CD4-positive, CD25-positive, alpha-beta regulatory T cell (primary cell): ENCODE measurements at places on chromosomes 1 and 21.
A peak's percentile ranks its signal among the peaks of the same experiment; 100 is the strongest.

DNA sequence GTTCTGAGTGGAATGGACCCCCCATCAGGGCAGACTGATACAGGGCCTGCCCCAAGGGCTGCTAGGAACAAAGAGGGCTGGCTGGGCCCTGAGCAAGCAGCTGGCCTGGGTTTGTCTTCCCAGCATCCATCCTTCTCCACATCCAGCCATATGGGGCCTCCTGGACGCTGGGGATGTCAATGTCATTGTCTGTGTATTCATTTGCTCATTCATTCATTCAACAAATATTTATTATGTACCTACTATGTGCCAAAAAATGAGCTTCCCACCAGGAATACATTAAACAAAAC is 15.6 kb upstream of the ECE1 start:
- no peak for DNase-seq

DNA sequence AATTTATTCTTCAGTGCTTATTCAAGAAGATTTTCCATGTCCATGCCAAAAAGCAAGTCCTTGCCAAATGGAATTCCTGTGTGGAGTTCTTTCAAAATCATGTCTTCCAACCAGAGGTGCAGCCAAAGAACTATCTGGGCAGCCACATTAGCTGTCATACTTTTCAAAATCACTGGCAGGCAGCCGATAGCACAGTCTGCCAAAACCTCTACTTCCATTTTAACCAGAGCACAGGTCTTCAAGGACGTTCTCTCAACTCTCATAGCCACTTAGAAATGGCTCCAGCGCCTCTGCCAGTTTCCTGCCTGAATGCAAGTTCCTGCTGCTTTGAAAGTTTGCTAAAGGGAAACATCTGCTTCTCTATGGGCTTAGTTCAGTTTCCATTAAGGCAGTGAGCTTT is 975.7 kb upstream of the ADGRL4 start:
- no peak for DNase-seq

DNA sequence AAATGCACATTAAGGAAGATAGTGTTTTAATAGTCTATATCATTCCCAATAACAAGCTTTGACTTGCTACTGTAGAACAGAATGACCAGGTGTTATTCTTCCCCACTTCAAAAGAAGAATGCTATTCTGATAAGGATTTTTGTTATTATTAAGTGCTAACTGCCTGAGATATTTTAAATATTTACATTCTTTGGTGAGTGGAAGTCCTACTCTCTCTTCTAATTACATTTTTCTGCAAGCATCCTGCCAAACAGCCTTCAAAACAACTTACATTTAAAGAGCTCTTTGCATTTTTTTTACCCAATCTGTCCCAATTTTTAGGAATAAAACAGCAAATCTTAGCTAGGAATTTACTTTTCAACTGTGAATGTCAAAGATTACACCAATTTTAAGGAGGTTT is 23.5 kb upstream of the SYDE2 start:
- DNase-seq: no peak

DNA sequence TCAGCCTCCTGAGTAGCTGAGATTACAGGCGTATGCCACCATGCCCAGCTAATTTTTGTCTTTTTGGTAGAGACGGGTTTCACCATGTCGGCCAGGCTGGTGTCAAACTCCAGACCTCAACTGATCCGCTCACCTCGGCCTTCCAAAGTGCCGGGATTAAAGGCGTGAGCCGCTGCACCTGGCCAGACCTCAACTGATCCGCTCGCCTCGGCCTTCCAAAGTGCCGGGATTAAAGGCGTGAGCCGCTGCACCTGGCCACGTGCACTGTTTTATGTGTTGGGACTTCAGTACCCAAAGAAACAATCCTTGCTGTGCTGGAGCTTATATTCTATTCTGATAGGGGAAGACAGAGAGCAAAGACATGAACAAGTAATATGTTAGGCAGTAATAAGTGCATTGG is 10.1 kb downstream of the TRAF5 start:
- no peak for DNase-seq

- no peak for DNase-seq
These were observed 125.7 kb upstream of the TMPRSS15 start for GRCh38 chr21:18529254-18529653.

- no peak for DNase-seq
These were observed 38.3 kb upstream of the GLIS1 start for GRCh38 chr1:53777272-53777671.

DNA sequence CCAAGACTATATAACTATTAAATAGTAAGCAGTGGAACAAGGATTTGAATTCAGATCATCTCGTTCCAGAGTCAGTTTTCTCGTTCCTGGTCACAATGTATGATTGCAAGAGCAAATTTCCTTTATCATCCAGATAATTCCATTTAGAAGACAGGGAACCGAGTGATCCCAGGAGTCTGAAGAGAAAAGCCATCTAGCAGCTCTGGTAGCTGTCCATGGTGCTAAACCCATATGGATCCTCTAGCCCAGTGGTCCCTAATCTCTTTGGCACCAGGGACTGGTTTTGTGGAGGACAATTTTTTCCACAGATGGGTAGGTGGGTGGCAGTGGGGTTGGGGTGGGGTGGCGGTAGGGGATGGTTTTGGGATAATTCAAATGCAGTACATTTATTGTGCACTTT is 229.4 kb downstream of the PTPRU start:
- no peak for DNase-seq

DNA sequence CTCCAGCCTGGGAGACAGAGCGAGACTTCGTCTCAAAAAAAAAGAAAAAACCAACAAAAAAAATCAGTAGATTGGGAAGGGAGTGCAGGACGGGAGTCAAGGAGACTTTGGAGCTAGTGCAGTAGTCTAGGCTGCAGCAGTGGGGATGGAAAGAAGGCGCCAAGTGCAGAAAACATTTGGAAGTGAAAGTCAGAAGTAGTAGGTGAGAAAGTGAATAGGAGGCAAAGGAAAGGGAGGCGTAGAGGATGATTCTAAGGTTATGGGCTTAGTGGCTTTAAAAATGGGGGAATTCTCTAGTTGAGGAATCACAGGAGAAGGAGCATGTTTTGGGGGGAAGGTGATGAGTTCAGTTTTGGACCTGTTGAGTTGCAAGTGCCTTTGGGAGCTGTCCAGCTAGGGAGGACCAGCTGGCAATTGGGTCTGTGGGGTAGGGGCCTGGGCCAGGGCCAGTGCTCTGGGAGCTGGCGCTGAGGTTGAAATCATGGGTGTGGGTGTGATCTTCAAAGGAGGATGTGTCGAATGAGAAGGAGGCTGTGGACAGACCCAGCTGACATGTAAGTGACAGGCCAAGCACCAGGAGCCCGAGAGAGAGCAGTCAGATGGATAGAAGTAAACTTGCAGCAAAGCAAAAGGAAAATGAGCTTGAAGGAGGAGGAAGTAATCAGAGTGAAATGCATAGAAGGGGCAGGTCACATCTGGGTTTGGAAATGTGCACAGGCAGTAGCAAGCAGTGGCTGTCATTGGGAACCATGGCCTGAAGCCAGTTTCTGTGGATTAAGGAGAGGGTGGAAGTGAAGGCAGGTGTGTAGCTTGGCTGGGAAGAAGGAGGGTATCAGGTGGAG is 15.8 kb downstream of the TMCC2 start:
- DNase-seq: no peak

- peak; percentile 64 for DNase-seq
These were observed 9.3 kb upstream of the SLX9 start for GRCh38 chr21:44930543-44930981.

DNA sequence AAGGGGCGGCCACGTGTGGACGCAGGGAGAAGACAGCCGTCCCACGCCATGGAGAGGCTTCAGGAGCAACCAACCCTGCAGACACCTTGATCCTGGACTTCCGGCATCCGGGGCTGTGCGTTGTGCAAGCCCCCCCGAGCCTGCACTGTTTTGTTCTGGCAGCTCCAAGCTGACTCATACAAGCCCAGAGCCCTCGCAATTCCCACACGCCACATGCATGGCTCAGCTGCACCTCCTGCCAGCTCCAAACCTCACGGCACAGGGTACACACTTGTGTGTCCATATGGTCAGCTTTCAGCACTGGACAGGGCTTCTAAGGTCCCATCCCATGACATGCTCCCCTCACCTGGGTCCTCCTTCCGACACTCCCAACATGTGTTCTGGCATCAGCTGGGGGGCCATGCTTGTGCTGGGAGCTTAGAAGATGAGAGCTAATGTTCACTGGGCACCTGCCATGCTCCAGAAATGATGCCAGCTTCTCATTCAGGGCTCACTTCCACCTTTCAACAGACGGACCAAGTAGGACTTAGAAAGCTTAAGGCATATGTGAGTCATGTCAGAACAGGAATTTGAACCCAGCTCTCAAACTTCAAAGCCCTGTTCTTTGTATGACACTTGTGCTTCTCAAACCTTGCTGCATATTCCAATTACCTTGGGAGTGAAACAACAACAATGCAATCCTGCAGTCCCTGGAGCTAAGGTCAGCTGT is 137.3 kb downstream of the PGBD5 start:
- DNase-seq: no peak

- DNase-seq: no peak
These were observed 185.0 kb downstream of the ZBTB18 start for GRCh38 chr1:244236101-244236500.

DNA sequence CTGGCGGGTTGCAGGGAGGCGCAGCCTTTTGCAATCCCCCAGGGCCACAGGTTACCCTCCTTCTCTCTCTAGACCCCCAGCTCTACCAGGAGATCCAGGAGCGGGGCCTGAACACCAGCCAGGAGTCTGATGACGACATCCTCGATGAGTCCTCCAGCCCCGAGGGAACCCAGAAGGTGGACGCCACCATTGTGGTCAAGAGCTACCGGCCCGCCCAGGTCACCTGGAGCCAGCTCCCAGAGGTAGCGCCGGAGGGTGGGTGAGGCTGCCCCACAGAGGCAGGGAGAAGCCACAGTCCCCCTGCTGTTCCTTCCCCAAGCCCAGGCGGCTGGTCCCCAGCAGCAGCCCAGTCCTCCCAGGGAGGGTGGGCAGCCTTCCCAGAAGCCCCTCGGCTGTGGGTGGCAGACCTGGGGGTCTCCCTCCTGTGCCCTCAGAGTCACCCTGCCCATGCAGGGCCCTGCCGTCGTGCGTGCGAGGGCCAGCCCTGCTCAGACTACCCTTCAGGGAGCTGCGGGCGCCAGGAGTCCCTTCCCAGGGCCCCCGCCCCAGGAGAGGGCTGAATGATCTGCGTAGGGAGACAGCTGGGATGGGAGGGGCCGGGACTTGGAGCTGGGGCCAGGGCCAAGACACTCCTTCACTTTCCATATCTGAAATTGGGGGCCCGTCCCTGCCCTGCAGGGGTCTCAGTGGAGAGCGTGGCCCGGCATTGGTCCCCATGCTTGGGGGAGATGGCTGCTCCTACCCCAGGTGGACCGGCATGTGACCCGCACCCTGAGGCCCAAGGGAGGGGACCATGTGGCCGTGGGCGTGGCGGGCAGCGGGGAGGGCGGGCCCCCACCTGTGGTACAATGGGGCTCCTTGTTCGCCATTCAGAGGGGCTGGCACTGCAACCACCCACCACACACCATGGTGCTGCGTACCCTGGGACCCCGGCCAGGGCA is 12.9 kb downstream of the ARHGEF16 start:
- DNase-seq: no peak
